Activated naive CD4-positive, alpha-beta T cell treated with anti-CD3 and anti-CD28 coated beads for 36 hours (primary cell): ENCODE measurements at places on chromosomes 16 and 17.
A peak's percentile ranks its signal among the peaks of the same experiment; 100 is the strongest.

- DNase-seq: no peak
These were observed 16.4 kb downstream of the NF1 start for GRCh38 chr17:31111183-31111582.

GRCh38 chr17:65558683-65559460 is 2.6 kb downstream of the AXIN2 start:
- peak; percentile 41 for DNase-seq

GRCh38 chr16:15492091-15492740 is 57.8 kb downstream of the BMERB1 start:
- DNase-seq: no peak

DNA sequence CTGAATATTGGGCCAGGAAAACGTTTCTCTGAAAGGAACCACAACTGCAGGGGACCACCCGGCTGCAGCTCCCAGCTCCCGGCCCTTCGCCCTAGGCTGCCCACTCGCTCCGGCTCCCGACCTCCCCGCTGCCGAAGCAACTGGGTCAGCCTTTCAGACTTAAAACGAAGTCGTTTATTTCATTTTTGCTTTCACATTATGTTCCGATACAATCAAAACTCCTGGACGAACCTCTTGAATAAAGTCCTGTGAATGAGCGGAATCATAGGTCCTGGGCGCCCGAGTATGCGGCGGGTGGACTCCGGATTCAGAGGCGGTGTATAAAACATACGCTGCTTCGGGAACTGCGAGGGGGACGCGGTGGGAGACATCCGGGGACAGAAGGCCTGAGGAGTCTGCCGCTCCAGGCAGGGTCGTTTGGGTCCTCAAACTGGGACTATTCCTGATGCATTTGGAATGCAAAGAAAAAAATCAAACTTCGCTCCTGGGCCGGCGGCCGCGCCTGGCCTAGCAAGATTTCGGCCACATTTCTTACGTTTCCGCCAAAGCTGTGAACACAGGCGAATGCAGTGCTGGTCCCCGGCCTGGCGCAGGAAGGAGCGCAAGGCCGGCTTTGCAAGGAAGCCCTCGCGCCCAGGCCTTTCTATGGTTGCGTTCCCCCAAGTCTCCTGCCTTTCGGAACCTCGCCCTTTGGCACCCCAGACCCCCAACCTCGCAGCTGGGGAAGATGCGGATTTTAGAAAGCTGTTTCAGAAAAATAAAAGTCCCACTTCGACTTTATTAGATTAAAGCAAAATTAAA is 3.7 kb downstream of the CBLN1 start:
- no peak for DNase-seq

DNA sequence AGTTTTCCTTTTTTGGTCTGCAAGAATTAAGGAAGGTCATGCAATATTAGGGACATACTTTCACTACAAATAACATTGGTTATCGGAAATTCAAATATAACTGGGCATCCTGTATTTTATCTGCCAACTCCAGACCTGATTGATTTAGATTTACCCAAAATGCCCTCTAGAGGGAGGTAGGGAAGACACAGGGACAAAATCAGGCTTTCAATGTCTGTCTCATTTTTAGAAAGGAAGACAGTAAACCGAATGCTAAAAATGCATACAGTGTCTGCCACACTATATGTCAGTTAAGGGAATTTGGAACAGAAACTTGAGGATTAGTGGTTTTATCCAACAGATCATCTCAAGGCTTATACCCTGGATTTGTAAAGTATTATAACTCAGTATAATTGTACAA is 161.7 kb upstream of the SOX9 start:
- DNase-seq: no peak

DNA sequence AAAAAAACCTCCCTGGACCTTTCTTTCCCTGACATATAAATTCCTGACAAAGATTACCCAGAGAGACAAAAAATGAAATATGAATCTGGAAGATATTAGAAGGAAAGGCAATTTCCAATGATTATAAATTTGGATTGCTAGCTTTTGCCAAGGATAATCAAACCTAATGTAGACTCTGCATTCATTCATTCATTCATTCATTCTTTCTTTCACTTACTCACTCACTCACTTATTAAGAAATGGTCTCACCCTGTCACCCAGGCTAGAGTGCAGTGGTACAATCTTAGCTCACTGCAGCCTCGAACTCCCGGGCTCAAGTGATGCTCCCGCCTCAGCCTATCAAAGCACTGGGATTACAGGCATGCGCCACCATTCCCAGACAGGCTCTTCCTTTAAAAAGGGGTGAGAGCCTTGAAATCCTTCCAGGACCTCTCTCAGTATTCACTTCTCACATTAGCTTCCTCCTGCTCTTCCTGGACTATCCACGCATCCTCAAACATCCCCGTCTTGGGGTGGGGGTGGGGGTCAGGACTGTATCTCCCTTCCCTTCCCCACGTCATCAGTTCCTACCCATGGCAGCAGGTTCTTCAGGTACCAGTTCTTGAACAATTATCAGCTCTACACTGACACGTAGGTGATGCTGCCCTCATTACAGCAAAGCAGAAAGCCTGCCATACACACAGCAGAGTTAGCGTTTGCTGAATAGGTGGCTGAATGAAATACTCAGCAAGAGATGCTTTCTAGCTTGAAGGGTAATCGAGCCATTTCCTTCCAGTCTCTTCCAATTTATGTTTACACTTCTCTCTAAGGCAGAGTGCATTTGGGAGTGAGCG is 19.8 kb downstream of the PRPSAP1 start:
- no peak for DNase-seq

GRCh38 chr17:31722251-31723056 is 136.6 kb downstream of the COPRS start:
- no peak for DNase-seq

DNA sequence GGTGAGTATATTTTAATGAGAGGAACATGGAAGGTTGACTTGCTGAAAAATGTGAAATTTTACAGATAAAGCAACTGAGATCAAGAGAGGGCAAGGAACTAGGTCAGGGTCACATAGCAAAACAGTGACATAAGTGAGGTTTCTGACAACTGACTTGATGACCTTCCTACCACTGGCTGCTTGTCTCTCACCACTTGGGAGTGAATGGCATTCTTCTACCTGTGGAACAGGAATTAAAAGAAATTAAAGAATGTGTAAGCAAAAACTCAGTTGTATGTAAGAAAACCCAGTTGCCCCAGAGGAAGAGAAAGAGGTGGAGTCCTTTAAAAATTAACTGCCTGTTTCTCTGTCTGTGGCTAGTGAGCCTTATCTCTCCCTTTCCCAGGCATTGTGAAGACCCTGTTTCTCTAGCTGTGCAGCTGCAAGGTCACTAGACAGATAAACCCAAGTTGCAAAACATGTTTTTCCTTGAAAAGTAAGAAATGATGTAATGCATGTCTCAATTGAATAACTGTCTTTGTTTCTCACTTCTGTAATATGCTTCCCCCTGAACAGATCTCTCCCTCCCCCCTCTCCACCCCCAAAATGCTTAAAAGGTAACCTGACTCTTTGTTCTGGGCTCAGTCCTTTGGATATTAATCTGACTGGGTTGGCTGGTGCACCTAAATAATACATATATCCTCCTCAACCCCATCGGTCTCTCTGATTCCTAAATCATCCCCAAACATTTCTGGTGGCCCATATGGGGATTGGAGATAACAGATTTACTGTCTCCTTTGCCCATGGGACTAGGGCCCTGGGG is 23.4 kb downstream of the ACSM1 start:
- DNase-seq: no peak

DNA sequence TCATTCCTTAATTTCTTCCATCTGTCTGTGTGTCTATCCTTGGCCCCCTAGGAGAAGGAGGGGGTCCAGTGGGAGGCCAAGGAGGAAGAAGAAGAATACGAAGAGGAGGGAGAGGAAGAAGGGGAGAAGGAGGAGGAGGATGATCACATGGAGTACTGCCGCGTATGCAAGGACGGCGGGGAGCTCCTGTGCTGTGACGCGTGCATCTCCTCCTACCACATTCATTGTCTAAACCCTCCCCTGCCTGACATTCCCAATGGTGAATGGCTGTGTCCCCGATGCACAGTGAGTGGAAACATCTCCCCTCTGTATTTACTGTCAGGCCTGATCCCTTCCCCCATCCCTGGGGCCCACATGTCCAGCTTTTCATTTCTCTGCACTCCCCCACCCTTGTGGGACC is 6.3 kb downstream of the CHD3 start:
- DNase-seq: no peak

- DNase-seq: no peak
These were observed 16.8 kb upstream of the STAT3 start for GRCh38 chr17:42405076-42405475.

GRCh38 chr16:6684076-6684673 is 648.5 kb upstream of the RBFOX1 start:
- DNase-seq: peak; percentile 40

DNA sequence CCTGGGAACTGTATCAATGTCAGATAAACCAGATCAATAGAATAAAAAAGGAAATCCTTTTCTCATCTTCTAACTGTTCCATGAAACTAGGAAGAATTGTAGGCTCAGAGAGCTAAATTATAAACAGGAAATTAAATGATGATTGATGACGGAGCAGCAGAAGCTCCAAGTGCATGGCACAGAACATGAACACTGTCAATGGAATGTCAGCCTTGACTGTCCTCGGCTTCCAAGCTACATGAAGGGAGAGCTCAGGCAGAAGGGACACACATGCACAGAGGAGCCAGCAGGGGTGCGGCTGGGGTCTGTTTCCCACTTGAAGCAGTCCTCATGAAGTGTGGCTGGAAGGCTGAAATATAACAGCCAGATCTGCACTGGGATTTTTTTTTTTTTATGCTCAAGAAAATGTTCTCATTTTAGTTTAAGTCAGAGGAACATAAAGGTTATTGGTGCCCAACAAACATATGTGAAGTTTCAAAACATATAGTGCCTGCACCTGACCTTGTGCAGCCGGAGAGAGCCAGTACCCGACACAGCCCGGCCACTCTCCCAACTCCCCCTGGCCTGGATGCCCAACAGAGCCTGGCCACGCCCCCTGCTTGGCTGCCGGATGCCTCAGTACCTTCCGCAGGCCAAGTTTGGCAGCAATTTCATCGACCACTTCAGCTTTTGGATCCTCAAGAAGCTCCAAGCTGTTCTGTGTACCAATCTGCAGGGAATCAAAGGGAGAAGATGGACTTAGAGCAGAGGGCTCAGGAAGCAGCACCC is 37.0 kb downstream of the NPLOC4 start:
- DNase-seq: no peak
